ENCODE measurements at places on chromosomes 6 and 20.

DNA sequence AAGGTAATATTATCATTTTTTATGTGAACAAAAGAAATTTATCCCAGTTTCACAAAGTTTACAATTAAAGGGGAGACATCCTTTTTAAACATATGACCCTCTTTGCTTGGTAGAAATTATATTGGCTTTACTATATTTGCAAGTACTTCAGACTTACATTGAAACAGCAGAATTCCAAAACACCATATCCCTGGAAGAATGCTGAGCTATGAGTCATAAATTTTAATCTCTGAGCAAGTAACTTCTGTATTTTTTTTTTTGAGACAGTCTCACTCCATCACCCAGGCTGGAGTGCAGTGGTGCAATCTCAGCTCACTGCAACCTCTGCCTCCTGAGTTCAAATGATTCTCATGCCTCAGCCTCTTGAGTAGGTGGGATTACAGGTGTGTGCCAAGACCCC is 240.4 kb downstream of the TBC1D32 start:
- peak; percentile 1 for DNase-seq

DNA sequence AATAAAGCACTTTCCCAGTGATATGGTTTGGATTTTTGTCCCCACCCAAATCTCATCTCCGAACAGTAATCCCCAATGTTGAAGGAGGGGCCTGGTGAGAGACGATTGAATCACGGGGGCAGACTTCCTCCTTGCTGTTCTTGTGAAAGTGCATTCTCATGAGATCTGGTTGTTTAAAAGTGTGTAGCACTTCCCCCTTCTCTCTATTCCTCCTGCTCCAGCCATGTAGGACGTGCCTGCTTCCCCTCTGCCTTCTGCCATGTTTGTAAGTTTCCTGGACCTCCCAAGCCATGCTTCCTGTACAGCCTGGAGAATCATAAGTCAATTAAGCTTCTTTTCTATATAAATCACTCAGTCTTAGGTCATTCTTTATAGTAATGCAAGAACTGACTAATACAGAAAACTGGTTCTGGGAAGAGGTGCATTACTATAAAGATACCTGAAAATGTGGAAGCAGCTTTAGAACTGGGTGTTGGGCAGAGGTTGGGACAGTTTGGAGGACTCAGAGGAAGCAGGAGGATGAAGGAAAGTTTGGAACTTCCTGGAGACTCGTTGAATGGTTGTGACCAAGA is 7.4 kb downstream of the EPM2A start:
- no peak for DNase-seq

- DNase-seq, result no peak
Measured at GRCh38 chr6:147522597-147522996, 14.1 kb downstream of the SAMD5 start.

DNA sequence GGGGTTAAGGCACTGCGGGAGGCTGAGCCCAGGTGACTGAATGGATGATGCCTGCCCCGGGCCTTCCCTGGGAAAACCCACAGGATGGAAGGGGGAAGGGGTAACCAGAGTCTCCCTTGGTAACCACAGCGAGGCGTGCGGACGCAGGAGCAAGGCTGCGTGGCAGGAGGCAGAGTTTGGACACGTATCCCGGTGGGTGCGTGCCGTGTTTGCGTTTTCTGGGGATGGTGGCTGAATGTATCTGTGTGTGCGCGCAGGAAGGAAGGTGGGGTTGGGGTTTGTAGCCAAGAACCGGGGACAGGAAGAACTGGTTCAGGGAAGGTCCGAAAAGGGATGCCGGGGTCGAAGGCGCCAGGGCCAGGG is 1.8 kb downstream of the MDGA1 start:
- no peak for DNase-seq

DNA sequence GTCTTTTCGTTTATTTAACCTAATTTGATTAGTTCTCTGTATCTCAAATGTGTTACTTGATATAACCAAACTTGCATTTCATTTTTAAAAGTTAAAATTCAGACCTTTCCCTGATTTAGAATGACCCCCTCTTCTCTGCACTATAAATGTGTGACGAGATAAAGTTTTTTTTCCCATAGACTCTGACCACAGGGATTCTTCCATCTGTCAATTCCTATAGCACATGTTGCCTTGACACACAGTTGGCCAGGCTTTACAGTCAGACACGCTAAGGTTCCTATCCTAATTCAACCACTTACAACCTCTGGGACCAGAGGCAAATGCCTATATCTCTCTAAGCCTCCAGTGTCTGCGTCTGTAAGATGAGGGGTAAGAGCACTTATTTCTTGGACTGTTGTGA is 40.6 kb downstream of the KCNS1 start:
- no peak for DNase-seq

DNA sequence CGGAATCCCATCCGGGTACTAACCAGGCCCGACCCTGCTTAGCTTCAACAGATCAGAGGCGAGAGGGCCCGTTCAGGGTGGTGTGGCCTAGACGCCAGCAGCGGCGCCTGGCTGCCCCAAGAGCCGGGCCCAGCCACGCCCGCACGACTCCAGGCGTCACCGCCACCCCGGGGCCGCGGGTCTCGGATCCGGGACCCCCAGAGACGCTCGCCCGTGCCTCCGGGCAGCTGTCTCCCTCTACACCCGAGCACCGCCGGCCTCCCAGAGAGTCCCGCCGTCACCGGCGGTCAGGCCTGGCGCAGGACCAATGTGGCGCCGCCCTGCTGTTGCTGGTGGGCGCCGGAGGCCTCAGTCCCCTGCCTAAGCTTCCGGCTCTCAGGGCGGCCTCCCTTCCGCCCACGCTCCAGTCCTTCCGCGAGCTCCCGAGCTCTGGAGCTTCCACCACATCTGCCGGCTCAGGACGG is 441.2 kb upstream of the DEFB115 start:
- no peak for DNase-seq

- no peak for DNase-seq
Measured at GRCh38 chr6:129638686-129639085, 71.3 kb downstream of the ARHGAP18 start.

- no peak for DNase-seq
Measured at GRCh38 chr20:7248281-7249201, 481.1 kb downstream of the BMP2 start.

GRCh38 chr6:12064131-12064530 is 52.0 kb downstream of the HIVEP1 start:
- DNase-seq, result no peak

GRCh38 chr20:63296531-63297299 is 3.7 kb downstream of the COL20A1 start:
- DNase-seq, result no peak

DNA sequence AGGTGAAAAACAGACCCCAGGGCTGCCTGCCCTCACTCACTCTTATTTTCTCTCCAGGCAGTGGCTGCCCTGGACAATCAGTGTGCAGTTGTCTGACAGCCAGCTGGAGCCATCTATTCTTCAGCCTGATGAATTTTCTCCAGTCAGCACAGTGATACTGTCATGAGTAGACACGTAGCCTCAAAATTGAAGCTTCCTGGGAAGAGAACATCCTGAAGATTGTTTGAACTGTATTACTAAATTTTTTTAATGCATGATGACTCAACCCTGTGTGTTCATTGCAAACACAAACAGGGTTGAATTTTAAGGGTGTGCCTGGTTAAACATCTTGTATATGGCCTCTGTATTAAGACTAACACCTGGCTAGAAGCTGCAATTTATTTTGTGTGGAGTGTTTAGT is 49.8 kb upstream of the STXBP5 start:
- DNase-seq, result peak; percentile 78

- DNase-seq, result no peak
Measured at GRCh38 chr6:150992262-150992661, 126.8 kb downstream of the MTHFD1L start.

- DNase-seq, result peak; percentile 51
Measured at GRCh38 chr6:47152666-47153403, 110.7 kb upstream of the ADGRF1 start.

DNA sequence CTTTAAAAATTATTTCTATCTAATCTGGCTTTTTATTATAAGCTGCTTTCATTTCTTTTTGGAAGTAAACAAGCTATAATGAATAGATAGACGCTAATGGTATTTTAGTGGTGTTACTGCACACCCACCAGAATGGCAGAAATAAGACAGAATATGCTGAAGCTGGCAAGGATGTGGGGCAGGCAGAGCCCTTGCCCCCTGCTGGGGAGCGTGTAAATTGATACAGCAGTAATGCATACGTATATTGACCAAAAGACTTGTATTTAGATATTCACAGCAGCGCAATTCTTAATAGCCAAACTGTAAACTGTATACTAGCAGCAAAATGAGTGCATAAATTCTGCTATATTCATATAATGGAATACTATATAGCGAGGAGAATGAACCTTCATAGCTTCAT is 35.3 kb downstream of the TMEM181 start:
- peak; percentile 5 for DNase-seq

GRCh38 chr6:129646642-129647041 is 63.3 kb downstream of the ARHGAP18 start:
- DNase-seq, result no peak

- DNase-seq, result no peak
Measured at GRCh38 chr6:43089874-43090558, 13.9 kb downstream of the PTK7 start.

DNA sequence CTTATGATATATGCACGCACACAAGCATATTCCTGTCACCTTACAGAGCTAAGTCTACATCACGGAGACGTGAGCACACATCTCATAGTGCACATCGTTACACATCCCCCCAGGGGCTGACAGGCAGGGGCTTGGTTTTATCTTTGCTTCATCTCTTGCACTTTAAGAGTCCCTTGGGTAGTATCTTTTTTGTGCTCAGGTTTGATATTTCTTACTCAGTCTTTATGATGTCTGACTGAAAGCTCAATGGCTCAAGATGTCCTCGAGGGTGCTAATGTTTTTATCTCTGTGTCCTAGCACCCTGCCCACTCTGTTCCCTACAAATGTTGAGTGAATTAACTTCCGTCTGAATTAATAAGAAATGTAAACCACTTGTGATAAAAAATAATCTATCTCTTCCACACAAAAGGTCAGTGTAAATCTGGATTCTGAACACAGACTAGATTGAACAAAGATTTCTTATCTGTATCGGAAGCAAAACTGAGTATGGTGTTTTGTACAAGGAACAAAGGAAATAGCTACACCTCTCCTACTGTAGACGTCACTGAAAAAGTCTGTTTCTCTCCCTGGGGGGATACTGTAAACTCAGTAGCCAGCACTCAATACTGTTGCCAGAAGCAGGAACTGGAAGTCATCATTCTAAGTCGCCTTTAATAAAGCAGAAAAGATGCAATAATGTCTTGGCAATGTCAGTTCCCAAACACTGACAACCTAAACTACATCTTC is 195.1 kb downstream of the PRKN start:
- DNase-seq, result no peak

DNA sequence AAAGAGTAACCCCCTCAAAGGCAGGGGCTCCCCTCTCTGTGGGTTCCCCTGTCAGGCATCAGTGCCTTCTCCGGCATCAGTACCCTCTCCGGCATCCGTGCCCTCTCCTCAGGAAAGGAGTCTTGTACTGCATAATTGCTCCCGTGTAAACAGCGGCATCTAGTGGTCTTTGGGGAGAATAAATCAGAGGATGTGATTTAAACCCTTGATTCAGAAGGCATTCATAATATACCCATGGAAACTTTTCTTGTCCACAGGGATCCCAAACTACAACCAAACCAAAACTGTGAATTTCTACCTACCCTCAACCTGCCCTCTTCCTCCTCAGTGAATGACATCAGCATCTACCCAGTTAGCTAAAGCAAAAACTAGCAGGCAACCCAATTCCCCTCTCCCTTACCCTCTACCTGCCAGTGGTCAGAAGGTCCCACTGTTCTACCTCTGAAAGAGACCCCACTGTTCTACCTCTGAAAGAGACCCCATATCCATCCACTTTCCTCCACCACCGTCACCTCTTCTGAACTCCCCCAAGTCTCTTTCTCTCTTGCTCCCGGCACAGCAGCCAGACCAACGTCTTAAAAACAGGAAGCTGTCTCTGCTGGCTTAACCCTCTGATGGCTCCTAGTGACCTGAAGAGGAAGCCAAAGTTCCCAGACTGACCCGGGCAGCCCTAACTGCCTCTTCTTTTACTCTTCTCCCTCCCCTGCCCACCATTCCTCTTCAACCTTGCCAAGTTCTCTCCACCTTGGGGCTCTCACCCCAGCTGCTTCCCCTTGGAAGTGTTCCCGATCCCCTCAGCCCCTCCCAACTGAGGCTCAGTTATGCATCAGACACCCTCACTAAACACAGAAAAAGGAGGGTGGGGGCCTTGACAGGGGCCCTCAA is 27.2 kb downstream of the UBE2V1 start:
- peak; percentile 86 for DNase-seq

DNA sequence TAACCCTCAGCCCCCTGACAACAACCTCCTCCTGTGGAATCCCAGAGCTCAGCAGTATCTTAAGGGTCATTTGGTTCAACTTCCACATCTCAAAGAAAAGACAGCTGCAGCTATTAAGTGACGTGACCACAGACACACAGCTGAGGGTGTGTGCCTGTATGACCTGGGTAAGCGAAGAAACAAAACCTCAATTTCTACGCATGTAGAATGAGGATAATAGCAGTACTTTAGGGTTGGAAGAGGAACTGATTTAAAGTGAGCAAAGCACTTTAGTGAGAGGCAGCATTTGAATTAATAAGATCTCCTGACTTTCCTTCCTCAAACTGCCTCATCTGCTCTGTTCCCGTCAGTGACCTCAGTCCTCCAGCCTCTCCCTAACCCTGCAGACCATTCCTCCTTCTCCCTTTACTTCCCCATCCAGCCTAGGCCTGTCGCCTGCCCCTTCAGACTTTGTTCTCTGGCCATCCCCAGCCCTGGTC is 6.8 kb upstream of the ARMC2 start:
- no peak for DNase-seq

GRCh38 chr20:34964486-34964885 is 8.8 kb downstream of the MYH7B start:
- no peak for DNase-seq

DNA sequence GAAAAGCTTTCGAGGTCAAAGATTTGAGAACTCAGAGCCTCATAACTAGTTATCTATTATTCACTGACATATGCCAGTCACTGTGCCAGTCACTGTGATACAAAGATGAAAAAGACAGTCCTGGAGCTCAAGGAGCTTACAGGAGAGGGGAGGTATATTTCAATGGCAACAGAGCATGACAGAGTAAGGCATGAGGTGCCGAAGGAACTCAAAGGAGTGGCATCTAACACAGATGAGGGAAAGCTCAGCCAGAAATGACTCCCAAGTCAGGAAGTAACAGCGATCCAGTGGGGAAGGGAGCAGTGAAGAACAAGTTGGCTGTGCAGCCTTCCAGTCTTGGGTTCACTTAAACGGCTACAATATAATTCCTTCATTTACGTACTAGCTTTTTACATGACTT is 46.6 kb downstream of the DTNBP1 start:
- no peak for DNase-seq

DNA sequence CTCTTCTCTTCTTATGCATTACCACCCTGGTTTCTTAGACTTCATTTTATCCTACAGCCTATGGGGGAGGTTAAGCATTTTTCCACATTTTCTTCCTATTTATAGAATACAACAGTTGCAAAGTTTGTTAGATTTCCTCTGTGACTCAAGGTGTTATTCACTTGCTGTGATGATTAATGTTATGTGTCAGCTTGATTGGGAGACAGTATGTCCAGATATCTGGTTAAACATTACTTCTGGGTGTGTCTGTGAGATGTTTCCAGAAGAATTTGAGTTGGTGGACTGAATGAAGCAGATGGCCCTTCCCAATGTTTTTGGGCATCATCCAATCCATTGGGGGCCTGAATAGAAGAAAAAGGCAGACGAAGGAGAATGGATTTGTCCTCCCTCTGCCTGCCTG is 131.3 kb downstream of the C6orf118 start:
- peak; percentile 70 for DNase-seq

Measured in RWPE1 (cell line).